ENCODE measurements at places on chromosomes 2 and 18. TPM values are rescaled to one million over a fixed set of nuclear protein-coding genes. Genes with fewer than 3 reads are reported as not detected.

The RBM43 gene
- 5.7 TPM for total RNA-seq

The CYS1 gene
- 7.3 TPM for total RNA-seq

The MAL gene
- total RNA-seq, result not detected

The OR6B2 gene
- total RNA-seq, result 0.23 TPM

The EVA1A gene
- 19.9 TPM for total RNA-seq

The TTN gene
- total RNA-seq, result 3.8 TPM

The CLK1 gene
- 92.6 TPM for total RNA-seq

The C2orf42 gene
- 15.0 TPM for total RNA-seq

The MROH2A gene
- 0.31 TPM for total RNA-seq

The SOX11 gene
- 39.4 TPM for total RNA-seq

The ANKRD62 gene
- 0.13 TPM for total RNA-seq

The NEU4 gene
- 0.33 TPM for total RNA-seq

The SPATS2L gene
- total RNA-seq, result 72.9 TPM

The GPBAR1 gene
- 0.77 TPM for total RNA-seq

The DSG2 gene
- total RNA-seq, result 60.5 TPM

The SULT1C4 gene
- 22.6 TPM for total RNA-seq

The ARL4C gene
- 17.9 TPM for total RNA-seq

The SULT6B1 gene
- not detected for total RNA-seq

The NT5C1B gene
- total RNA-seq, result not detected

The ASPRV1 gene
- 0.87 TPM for total RNA-seq

The IL18RAP gene
- total RNA-seq, result not detected

The ABCB11 gene
- 1.9 TPM for total RNA-seq

The RESP18 gene
- not detected for total RNA-seq

The IL1B gene
- not detected for total RNA-seq

The DYNC2LI1 gene
- total RNA-seq, result 10.7 TPM

The TGIF1 gene
- 72.5 TPM for total RNA-seq

The TLX2 gene
- total RNA-seq, result not detected

The MDH1B gene
- total RNA-seq, result 2.3 TPM

The TPO gene
- 0.41 TPM for total RNA-seq

The VSNL1 gene
- 19.6 TPM for total RNA-seq

The TDRD15 gene
- total RNA-seq, result 0.05 TPM

The SERPINB10 gene
- total RNA-seq, result not detected

The SERPINB5 gene
- not detected for total RNA-seq

The DSG1 gene
- total RNA-seq, result not detected

The C2orf72 gene
- total RNA-seq, result 5.4 TPM
